ENCODE measurements at places on chromosomes 1 and 21. TPM values are rescaled to one million over a fixed set of nuclear protein-coding genes. Genes with fewer than 3 reads are reported as not detected.

The TMPRSS2 gene
- polyA plus RNA-seq, result 29.0 TPM

The GRIK1 gene
- 0.97 TPM for polyA plus RNA-seq

DNA sequence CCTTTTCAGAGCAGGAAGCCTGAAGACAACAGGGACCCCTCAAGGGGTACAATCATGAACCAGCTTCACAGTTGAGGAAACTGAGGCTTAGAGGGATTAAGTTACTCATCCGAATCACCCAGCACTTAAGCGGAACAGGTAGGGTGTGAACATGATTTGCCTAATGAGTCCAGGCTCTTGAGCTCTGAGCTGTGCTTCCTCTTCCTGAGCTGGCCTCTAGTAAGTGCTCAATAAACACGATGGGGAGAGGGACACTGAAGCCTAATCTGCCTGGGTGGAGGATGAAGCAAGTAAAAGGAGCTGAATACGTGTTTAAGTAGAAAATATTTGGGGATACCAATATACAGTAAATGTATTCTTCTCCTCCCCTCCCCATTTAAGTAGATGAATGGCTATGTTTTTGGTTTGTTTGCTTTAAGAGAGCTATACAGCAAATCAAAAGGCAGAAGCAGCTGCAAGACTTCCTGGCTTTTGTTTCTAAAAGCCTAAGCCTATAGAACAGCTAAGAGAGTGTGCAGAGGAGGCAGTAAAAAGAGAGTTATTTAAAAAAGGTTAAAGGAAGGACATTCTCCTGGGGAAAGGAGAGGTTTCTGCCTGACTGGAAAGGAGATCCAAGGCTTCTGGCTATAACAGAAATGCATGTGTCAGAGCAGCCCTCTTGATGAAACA is 20.5 kb downstream of the STPG1 start:
- DNase-seq, result no peak

GRCh38 chr1:188499690-188500089 is 1670.9 kb downstream of the PLA2G4A start:
- DNase-seq, result peak; percentile 0

DNA sequence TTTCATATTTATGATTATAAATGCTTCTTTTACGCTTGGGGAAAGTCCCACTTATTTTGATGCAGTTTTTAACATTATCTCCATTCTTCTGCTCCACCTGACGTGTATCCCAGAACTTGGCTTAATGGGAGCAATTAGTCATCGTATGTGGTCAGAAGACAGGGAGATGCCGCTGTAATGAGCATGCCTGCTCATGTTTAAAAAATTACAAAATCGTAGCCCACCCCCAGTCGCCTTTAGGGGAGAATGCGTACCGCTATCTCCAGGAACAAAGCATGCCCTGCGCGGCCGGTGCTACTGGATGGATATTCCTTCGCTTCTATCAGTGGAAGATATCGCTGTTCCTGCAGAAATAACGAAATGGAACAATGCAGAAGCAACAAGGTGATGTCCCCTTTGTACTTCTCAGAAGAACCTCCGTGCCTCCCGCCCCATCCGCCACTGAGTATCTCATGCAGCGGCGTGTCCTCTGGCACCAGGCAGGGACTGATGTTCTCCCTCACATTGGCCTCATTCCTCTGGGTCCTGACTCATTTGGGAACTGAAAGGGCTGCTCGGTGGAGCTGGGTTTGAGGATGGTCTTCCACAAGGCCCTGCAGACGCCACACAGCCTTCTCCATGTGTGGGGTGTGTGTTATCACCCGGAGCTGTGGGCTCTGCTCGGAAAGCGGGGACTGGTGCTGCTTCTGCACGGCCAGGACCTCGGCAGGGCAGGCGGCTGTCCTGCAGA is 116.3 kb upstream of the COL6A1 start:
- DNase-seq, result no peak

- no peak for DNase-seq
These were observed 63.3 kb downstream of the COL18A1 start for GRCh38 chr21:45468051-45468970.

Measured in renal cortex interstitium (tissue), 15 donors.